ENCODE measurements at places on chromosomes 12 and 14.

DNA sequence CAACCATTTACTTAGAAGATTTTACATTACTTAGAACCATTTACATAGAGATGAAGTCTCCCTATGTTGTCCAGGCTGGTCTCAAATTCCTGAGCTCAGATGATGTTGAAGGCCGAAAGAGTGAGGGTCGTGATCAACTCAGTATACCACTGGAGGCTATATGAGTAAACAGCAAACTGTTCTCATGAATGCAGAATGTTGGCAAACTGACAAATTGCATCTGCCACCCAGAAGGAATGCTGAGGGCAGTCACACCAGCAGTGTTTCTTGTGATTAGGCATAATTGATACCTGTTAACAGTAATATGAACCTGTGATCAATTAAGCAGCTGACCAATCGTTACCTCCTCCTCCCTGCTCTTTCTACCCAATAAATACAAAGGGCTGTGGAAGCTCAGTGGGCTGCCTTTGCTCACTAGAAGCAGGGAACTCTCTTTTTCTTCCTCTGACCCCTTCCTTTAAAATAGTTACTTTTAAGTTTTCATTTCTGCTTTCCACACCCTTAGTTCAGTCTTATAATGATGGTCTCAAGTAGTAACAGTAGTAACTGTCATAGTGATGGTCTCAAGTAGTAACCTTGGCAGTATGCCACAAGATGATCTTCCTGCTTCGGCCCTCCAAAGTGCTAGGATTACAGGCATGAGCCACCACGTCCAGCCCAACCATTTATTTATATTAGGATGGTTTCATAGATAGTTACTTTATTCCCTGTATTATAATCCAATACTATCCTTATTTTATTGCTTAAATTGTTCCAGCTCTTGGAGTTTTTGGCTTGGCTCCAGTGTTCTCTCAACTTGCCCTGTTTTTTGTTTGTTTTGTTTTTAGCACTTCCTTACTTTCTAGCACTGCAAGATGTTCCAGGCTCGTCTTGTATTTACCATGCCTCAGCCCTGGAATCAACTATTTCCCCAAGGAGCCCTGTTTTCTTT, 25.8 kb downstream of the LIMA1 start:
- no peak for DNase-seq

DNA sequence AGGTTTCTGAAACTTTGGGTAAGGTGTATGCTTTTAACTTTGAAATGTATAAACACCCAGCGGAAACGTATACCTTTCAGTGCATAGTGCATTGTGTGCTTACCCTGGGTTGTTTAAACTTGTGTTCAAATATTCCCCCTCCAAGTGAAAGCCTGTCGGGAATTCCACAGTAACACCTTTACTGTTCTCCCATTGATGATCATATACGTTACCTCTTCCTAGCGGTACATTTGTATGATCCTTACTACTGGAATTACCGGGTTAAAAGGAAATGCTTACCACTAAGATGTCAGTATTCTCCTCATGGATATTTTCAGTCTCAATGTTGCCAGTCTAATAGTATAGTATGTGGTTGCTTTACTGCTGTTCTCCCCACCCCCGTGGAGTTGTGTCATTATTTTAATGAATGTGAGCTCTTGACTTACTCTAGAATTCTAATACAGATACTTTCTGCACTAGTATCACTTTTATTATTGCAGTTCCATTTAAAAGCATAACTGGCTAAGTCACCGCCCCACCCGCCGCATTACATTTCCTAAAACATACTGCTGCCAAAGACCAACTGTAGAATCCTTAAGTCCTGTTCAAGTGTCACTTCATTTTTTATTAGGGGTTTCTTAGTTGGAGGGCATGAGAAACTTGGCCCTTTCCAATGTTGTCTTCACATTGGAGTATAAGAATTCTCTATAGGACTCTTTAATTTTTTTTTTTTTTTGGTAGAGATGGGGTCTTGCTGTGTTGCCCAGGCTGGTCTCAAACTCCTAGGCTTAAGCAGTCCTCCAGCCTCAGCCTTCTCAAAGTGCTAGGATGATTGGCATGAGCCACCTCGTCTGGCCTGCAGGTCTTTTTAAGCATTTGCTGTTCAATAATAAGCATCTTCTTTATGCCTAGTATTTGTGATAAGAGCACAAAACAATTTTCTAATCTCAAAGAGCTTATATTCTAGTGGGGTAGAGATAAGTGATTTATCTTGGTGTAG, 24.9 kb downstream of the NUDT4 start:
- no peak for DNase-seq

DNA sequence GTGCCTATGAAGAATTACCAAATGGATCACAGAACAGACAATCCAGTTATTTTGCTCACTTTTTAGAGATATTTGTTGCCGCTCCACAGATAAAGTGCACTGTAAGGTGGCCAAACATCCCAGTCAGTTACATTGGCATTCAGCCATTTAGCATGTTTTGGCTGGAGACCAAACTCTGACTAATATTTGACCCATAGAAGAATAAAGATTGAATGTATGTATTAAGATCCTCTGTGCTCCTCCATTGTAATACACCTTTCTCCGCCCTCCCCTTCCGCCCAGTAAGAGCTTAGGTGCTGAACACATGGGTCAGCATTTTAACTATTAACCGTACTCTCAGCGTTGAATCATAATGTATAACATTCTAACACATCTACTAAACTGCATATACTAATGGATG, 163.4 kb downstream of the ANO6 start:
- DNase-seq: no peak

GRCh38 chr12:106281804-106282203, 20.7 kb upstream of the TCP11L2 start:
- DNase-seq: no peak

Measured in 8988T (cell line).